ENCODE measurements at places on chromosomes 7 and 10.

DNA sequence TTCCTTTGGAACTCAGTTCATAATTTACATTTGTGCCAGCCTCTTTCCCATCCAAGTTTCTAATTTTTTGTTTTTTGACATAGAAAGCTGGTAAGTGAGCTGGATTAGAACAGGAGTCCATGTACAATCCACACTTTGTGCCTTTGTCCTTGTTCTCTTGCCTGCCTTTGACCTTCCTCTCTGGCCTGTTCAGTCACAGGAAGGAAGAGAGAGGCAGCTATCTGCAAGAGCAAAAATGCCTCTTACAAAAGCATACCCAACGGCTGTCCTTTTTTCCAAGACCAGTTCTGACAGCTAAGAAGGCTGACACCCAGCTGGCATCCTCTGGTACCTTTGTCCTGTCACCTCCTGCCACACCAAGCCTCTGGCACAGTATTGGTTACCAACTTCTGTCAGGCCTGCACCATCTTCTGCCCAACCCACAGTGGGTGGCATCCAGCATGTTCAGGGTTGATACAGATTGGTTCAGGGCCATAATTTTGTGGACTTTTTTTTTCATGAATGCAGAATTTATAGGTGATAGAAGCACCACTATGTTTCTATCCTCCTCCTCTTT, 133.7 kb upstream of the KLF14 start:
- DNase-seq = no peak

DNA sequence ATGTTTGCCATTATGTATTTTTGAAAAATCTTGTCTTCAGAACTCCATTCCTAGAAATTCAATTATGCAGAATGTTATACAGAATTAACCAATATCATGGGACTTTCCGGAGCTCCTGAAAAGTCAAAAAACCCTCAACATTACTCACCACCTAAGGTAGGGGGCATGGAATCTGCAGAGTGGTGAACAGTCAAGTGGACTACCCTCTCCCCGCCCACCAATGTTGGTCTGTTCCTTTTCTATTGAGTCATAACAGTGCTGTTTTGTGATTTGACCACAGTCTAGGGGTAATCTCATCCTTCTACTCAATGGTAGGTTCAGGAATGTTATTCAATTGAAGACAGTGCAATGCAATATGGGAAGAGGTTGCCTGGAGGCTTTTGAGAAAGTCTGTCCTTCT, 130.5 kb upstream of the HABP2 start:
- DNase-seq = no peak

GRCh38 chr7:25117226-25118047, 7.6 kb downstream of the CYCS start:
- DNase-seq = no peak

- no peak for DNase-seq
Measured at GRCh38 chr10:62631241-62631640, 173.3 kb upstream of the ADO start.

GRCh38 chr10:60714233-60714632, 64.0 kb upstream of the CDK1 start:
- no peak for DNase-seq

DNA sequence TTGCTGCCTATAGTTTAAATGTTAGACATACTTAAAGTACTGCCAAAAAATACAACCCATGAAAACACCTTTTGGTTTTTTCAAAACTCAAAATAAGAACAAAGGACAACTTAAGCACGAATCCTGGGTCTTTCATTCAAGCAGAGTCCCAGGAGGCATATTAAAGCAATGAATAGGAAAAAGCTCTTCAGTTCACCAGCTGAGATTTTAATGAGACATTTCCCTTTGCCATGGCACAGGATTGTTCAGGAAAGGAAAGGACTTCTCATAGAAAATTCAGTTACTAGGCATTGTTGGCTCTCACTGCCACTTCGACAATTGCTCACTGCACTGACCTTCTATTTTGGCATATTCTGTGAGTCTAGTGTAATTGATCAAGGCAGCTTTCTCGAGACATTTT, 133.5 kb upstream of the FEZF1 start:
- DNase-seq = no peak

- DNase-seq = no peak
Measured at GRCh38 chr10:117431160-117431559, 55.9 kb upstream of the PDZD8 start.

DNA sequence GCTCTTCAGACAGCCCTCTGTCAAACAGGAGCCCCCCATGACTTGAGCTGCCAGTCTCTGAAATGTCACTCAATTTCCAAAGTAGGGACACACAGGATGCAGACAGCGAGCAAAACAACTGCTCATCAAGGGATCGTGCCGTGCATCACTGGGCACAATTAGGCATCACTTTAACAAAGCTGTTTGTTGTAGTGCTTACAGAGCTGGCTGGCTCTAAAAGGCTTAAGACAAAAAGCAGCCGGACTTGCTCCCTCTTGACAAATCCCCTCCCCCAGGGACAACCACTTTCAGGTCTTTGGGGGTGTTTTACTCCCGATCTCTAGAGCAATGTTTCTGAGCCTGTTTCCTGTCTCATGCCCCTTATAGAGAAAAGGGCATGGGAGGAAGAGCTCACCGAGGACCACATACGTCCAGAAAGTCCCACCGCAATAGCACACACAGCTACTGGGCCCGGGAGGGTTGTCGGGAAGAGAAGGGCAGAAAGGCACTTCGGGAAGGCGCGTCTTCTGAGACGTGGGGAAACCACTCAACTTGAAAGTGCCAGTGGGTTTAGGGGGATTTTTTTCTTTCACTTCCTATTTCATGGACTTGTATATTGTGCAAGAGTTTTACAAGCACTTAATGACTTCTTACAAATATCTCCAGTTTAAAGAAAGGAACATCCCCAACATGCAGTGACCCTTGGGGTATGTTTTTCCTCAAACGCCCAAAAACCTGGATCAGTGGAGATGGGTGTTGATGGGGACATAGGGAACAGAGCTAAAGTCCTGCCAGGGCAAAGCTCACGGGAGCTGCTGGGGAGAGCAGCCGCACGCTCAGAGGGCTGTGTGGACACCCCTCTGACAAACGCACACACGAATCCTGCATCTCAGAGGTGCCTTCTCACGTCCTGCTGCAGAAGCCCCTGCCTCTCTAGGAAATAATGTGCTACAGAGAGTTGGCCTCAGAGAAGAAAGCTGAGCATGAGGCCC, 27.1 kb downstream of the LRRC20 start:
- no peak for DNase-seq

- DNase-seq = no peak
Measured at GRCh38 chr7:11274074-11274473, 300.4 kb downstream of the PHF14 start.
